Muscle of leg (tissue), 16 donors: ENCODE measurements at places on chromosomes 4 and X.
A peak's percentile ranks its signal among the peaks of the same experiment; 100 is the strongest.

DNA sequence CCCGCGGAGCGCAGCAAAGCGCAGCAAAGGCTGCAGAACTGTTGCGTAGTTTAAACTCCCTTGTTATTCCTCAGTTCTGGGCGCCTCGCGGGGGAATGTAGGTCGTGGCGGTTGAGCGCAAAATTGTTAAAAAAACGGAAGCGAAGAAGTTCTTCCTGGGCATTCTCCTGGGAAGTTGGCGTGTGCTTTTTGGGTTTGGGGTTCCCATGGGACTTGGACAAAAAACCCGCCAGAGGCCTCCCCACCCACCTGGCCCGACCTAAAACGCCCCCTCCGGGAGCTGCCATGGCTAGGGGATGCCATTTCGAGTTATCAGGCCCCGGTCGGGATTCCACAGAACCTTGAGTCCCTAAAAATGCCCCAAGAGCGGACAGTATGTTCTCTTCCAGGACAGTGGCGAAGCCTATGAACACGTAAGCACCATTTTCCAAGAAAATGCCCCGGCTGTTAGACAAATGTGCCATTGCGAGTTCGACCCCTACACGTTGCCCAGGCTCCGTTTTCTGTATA is 8.9 kb downstream of the ZIC3 start:
- DNase-seq = no peak

DNA sequence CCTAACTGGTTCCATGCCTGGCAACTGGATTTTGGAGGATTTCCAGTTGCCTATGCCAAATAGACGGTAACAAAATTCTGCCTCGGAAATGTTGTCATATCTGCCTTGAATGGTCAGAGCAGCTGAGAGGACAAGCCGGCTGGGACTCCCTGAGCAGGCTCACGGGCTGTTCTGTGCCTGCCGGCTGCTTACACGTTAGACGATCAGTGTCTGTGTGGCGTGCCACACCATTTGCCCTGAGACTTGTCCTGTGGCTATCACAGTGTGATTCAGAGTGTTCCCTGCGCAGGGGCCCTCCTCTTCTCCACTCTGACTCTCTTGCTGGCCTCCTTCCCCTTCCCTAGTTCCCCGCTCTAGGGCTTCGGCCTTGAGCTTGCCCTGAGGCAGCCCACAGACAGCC is 42.4 kb downstream of the RAI2 start:
- peak; percentile 43 for DNase-seq

GRCh38 chr4:61795998-61796397 is 595.9 kb downstream of the ADGRL3 start:
- no peak for DNase-seq

DNA sequence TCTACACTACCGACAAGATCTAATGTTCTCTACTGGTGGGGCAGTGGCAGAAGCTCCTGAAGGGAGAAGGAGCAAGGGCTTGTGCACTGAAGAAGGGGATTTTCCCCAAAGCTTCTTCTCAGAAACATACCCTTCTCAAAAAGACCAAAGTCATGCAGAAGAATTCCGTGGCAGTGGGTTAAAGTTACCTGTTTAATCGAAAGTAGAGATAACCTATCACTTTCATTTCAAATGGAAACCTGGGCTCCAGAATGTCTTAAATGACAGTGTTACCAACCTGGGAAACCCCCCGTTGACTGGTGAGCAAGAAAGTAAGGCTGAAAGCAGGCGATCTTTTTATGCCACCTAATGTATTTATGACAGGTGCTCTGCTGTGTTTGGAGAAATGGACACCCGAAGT is 92.5 kb upstream of the TEX13D start:
- no peak for DNase-seq
